ENCODE measurements at places on chromosomes 2 and 18.
A peak's percentile ranks its signal among the peaks of the same experiment; 100 is the strongest.

GRCh38 chr2:159201360-159202063 is 85.0 kb downstream of the WDSUB1 start:
- DNase-seq, result peak; percentile 29

DNA sequence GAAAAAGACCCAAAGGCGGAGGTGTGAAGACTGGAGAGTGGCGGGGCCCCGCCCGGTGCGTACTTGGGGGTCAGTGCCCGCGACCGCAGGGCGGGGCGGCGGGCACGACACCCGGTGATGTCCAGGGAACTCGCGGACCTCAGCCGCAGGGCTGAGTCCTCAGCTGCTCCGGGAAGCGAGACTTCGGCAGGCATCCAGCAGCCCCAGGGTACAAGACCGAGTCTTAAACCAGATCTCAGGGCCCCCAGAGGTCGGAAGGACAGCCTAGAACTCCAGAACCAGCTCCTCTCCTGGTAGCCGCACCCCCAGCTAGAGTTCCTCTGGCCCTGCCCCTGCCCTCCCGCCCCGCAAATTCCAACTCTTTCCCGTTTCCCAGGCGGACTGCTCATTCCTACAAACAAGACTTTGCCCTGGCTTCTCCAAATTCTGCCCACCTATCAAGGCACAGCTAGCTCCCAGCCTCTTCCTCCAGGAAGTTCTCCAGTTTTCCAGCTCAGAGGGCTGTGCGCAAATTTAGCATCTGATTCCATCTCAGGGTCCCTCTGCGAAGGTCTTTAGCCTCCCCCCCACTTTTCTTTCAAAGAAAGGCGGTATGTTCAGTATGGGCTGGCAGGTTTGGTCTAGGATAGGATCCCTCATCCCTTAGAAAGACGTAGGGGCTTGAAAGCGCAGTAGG is 26.0 kb upstream of the NOTO start:
- DNase-seq, result no peak

- peak; percentile 26 for DNase-seq
Measured at GRCh38 chr18:70411876-70412435, 123.1 kb downstream of the SOCS6 start.

DNA sequence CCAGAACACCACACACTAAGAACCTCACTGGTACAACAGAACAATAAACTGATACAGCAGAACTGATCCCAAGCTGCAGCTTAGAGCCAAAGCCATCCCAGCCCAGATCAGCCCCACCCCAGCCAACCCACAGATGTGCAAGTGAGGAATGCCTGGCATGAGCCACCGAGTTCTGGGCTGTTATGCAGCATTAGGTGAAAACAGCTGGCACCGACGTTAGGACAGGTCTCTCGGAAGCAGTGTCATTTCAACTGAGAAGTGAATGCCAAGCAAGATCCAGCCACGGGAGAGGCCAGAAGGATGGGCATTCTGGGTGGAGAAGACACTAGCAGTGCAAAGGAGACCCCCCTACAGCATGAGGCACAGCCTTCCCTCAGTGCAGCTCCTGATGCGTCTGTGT is 38.9 kb downstream of the ADCY3 start:
- no peak for DNase-seq

GRCh38 chr18:46567196-46567595 is 89.8 kb downstream of the LOXHD1 start:
- DNase-seq, result no peak

GRCh38 chr2:54207666-54208195 is 48.3 kb downstream of the TSPYL6 start:
- peak; percentile 46 for DNase-seq

Data from fibroblast of gingiva (primary cell).